Osteoblast (primary cell): ENCODE measurements at places on chromosomes 11 and 22. TPM values are rescaled to one million over a fixed set of nuclear protein-coding genes. Genes with fewer than 3 reads are reported as not detected.

The CFAP300 gene
- total RNA-seq = 6.5 and 11.5 TPM in 2 replicates

The TYR gene
- total RNA-seq = not detected in 2 replicates

The TMPRSS13 gene
- not detected in 2 replicates for total RNA-seq

The OR4C12 gene
- total RNA-seq = not detected in 2 replicates

The MAPK8IP1 gene
- 8.0 and 9.7 TPM in 2 replicates for total RNA-seq

The FAM180B gene
- total RNA-seq = not detected in 2 replicates

- no peak for DNase-seq
Measured at GRCh38 chr11:21038801-21039200, 369.4 kb downstream of the NELL1 start.

DNA sequence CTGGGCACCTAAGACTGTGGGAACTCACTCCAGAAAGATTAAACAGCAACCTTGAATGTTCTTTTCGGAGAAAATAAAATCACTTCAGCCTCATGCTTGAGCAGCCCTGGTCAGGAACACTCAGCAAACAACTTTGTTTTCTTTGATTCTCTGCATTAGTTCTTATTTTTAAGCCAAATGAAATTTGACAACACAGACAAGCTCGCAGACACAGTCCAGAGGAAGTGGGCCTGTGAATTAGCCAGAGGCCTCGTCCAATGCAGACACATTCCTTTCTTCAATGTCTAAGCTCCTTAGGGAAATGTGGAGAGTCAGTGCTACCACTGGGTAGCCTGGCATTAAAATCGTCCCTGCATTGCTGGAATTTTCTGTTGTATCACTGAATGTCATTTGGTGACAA, 62.9 kb upstream of the CSNK2A3 start:
- peak; percentile 84 for DNase-seq

DNA sequence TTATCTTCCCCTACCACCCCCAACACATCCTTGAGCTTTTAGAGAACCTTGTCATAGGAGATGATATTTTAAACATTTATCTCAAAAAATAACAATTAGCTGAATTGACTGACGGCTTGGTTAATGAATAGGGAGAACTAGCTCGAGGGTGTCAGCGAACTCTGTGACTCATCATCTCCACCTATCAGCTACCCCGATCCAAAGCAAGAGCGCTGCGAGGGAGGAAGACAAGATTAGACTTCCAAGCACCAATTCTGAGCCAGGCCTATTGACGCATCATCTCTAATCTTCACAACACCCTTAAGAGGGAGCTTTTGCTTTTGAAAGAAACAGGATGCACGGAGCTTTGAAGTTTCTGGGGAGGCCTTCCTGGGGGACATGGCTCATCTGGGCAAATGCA, 51.0 kb upstream of the GALNT18 start:
- DNase-seq = no peak

GRCh38 chr22:47987885-47988515, 1225.5 kb downstream of the TBC1D22A start:
- DNase-seq = no peak

DNA sequence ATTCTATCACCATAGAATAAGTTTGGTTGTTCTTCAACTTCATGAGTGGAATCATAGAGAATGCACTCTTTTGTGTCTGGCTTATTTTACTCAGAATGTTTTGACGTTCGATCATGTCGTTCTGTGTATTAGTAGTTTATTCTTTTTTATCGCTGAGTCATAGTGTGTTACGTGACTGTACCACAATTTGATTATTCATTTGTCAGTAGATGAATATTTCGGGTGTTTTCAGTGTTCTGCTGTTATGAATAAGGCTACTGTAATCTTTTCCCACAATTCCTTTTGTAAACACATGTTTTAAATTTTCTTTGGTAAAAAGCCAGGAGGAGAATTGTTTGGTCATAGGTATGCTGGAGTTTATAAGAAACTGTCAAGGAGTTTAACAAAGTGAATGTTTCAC, 279.9 kb upstream of the B3GAT1 start:
- no peak for DNase-seq

- no peak for DNase-seq
Measured at GRCh38 chr11:31397239-31397834, 27.7 kb downstream of the DNAJC24 start.

- peak; percentile 99 for DNase-seq
Measured at GRCh38 chr11:5684646-5685362, at the start of gene TRIM5. Gene TRIM5, minus strand, starts transcription at chr11:5685074. Its CDS starts 4,897 bp downstream, at chr11:5680177.

- no peak for DNase-seq
Measured at GRCh38 chr11:134932761-134933160, 520.7 kb upstream of the B3GAT1 start.

DNA sequence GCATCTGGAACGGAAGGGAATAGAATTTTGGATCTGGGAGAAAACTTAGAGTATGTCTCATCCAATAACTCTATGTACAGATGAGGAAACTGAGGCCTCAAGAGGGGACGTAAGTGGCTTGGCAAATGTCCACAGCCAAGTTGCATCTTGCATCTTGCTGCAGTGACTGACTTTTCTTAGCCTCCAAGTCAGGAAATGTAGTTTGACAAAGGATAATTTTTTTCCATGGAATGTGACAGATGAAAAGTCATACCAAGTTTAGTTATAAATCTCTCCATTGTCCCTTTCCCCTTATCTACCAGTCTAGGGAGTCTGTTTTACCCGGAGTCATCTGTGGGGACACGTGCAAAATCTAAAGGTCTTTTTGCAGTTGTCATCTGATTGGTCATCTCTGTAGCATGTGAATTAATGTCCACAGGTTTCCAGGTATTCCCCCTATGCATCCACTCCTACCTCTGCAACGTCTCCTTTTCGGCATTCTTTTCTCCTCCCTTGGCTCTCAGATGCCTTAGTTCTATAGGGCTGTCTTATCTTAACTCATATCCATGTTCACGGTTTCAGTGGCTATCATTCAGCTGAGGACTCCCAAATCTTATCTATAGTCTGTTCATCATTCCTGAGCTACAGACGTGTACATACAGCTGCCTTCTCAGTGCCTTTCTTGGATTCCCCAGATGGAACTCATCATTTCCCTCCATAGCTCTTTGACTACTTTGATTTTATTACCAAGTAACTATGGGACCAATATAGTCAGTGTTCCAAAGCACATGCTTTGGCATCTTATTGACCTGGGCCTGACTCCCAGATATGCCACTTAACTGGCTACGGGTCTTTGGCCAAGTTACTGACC, 139.5 kb upstream of the TIMP3 start:
- peak; percentile 82 for DNase-seq

DNA sequence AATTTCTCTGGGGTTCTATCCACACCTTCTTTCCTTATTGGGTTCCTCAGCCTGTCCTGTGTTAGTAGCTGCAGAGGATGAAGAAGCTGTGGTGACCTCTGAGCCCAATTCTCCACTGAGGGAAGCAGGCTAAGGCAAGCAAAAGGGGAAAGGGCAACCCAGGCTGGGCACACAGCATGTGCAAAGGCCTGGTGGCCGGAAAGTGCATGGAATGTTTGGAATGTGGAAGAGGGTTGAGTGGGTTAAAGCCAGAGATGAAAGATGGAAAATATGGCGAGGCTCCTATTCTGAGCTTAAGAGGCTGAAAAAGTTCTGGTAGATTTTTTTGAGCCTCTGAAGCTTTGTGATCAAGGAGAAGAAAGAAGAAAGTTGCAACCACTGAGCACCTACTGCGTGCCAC, 247.1 kb downstream of the MIAT start:
- DNase-seq = peak; percentile 73

DNA sequence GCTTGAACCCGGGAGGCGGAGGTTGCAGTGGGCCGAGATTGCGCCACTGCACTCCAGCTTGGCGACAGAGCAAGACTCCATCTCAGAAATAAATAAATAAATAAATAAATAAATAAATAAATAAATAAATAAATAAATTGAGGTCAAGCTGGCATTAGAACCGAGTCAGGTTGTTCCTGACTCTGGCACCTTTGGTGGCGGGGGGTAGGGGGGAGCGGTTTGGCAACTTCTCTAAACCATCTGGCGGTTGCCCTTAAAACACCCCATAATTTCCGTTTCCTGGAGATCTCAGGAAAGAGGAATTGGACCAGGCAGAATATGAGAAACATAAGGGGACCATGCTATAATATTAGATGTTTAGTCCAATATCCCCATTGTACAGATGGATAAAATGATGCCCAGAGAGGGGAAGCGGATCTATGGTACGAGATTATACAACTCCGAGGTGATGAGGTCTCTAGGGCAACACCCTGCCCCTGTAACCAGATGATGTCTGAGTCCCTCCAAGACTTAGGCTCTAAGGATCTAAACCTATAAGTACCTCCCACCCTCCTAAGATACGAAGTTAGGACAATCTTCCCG, 785 bp downstream of the CLPB start:
- DNase-seq = peak; percentile 73
